ENCODE measurements at places on chromosomes 13 and 19.

DNA sequence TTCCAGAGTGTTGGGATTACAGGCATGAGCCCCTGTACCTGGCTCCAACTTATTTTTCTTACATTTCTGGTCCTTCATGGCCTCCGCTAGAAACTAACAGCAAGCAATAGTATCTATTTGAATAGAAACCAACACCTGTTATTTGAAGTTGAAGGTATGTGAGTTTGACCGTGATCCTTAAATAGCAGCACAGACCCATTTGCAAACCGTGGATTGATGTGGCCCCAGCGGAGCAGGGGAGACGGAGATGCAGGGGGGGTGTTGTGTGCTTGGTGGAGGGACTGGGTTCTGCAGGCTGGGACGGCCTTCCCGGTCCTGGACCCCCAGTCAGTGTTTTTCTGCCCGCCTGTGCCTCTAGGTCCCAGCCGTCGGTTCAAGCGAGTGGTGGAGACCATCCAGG lies 16.9 kb downstream of the TMEM150B start:
- H3K27me3 ChIP-seq, result no peaks in the 10 kb centered on the region
- DNase-seq, result no peak
- H3K4me1 ChIP-seq, result no peaks in the 10 kb centered on the region
- H3K27ac ChIP-seq, result no peak overlapping the region

DNA sequence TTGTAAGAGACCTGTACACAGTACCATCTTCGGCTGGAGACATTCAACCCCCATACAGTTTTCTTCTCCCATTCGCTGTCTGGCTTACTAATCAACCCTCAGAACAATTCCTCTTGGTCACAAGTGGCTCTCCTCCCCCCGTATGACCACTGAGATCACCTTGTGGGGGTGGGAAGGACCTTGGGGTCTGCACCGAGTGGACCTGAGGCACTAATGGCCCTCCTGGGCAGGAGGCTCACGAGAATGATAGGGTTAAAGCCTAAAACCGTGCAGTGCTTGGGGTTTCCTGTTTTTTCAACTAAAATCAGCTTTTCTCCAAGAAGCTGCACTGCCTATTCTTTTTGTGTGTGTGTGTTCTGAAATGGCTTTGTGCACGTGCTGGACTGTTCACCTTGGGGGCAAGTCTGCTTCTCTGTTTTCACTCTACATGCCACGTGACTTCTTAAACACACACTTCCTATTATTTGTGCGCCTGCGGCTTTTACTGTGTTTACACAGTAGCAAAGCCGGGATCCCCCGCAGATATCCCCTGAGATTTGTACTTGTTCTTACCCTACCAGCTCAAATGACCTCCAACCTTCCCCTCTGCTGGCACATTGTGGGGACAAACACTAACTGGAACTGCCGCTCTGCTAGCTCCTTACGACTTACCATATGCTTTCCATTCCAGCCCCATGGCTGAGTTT lies 12.3 kb downstream of the RBM26 start:
- H3K27me3 ChIP-seq, result no peaks in the 10 kb centered on the region
- DNase-seq, result no peak
- peak overlapping the region; percentile 67 for H3K27ac ChIP-seq
- peaks cover 48% of the 10 kb centered on the region for H3K36me3 ChIP-seq

DNA sequence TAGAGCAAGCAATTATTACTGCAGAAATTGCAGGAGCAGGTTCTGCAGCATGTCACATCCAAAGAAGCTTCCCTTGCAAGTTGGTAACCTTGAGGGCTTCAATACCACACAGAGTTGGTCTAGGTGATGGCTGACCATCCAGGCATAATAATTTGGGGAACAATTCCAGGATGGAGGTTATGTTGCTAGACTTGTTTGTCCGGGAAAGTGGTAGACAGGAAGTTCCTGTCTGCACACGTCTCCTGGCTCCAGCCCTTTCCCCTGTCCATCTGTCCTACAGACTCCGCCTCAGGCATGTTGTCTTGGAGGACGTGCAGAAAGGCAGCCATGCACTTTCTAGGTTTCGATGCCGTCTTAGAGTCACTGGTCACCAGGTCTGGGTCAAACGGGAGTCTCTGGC lies 26.0 kb downstream of the DPRX start:
- DNase-seq, result no peak
- no peaks in the 10 kb centered on the region for H3K27me3 ChIP-seq
- H3K4me1 ChIP-seq, result no peaks in the 10 kb centered on the region
- H3K27ac ChIP-seq, result no peak overlapping the region

GRCh38 chr13:23690668-23691067 lies 120.5 kb downstream of the TNFRSF19 start:
- H3K36me3 ChIP-seq, result no peaks in the 10 kb centered on the region
- no peak overlapping the region for H3K4me3 ChIP-seq
- no peak overlapping the region for H3K27ac ChIP-seq
- H3K4me1 ChIP-seq, result peaks cover 1% of the 10 kb centered on the region
- no peak for DNase-seq
- H3K27me3 ChIP-seq, result no peaks in the 10 kb centered on the region

DNA sequence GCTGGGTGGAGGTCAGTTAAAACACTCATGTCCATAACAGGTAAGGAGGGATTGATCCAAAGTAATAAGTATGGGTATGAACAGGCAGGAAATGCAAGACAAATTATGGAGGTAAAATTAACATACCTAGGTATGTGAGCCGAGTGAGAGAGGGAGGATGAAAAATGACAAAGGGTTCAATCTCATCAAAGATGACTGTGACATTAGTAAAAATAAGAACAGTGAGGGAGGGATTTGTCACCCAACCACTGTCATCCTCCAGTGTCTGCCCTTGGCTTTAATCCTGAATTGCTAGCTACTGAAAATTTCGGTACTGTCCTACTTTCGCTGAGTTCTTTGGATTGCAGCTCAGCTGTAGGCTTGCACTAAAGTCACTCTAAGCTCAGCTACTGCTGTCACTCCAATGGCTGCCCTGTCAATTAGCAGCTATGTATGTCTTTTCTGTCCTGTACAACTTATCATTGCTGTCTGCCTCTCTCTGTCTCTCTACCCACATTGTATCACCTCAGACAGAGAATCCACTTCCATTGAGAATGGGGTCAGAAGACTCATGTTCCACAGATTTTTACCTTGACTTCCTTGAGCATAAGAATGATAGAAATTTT lies 62.5 kb downstream of the LRRC63 start:
- peaks cover 4% of the 10 kb centered on the region for H3K4me1 ChIP-seq
- no peak overlapping the region for H3K4me3 ChIP-seq
- H3K36me3 ChIP-seq, result no peaks in the 10 kb centered on the region
- no peak for DNase-seq
- H3K27ac ChIP-seq, result no peak overlapping the region
- no peaks in the 10 kb centered on the region for H3K27me3 ChIP-seq
